ENCODE measurements at places on chromosomes 13 and 19.

- no peaks in the 10 kb centered on the region for H3K4me1 ChIP-seq
- H3K36me3 ChIP-seq, result no peaks in the 10 kb centered on the region
- no peaks in the 10 kb centered on the region for H3K27me3 ChIP-seq
- H3K27ac ChIP-seq, result no peak overlapping the region
Observed at GRCh38 chr19:32773126-32773525, 53.6 kb downstream of the TDRD12 start.

DNA sequence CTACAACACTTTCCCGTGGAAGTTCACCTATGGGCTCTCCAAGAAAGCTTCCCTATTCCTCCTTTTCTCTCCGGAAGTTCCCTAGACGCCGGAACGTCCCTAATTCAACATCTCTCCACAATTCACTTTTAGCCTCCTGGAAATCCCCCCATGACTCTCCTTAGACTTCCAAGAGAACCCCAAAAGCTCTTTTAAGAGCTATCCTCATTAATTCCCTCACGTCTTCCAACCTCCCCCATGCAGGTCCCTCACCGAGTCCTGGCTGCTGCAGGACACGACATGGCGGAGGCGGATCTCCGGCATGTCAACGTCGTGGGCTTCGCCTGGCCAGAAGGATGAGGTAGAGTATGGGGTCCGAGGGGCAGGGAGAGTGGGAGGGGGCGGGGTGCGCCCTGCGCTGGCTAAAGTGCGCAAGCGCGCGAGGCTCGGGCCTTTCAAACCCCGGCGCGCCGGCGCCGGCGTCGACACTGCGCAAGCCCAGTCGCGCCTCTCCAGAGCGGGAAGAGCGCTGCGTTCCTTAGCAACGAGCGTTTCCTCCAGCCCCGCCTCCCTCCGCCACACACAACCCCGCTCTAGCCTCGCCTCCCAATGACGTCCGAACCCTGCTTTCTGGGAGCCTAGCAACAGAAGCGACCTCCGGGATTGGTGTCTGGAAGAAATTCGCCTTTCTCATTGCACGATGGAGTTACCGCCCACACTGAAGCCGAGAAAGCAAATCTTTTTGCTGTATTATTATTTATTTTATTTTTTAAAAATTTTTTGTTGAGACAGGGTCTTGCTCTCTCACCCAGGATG lies at the start of the genes PINLYP and XRCC1:
PINLYP (plus strand) TSS at position 646 of the 795 bp plus-strand sequence. CDS start 1,391 bp downstream, outside the sequence.
XRCC1 (minus strand) TSS at position 372 of the 795 bp plus-strand sequence; CDS start at position 303, 69 bp downstream.
- peaks cover 29% of the 10 kb centered on the region for H3K4me1 ChIP-seq
- DNase-seq, result peak; percentile 98
- peak within 1 kb of the TSS; percentile 87 for H3K27ac ChIP-seq
- peak within 1 kb of the TSS; percentile 98 for H3K4me3 ChIP-seq

DNA sequence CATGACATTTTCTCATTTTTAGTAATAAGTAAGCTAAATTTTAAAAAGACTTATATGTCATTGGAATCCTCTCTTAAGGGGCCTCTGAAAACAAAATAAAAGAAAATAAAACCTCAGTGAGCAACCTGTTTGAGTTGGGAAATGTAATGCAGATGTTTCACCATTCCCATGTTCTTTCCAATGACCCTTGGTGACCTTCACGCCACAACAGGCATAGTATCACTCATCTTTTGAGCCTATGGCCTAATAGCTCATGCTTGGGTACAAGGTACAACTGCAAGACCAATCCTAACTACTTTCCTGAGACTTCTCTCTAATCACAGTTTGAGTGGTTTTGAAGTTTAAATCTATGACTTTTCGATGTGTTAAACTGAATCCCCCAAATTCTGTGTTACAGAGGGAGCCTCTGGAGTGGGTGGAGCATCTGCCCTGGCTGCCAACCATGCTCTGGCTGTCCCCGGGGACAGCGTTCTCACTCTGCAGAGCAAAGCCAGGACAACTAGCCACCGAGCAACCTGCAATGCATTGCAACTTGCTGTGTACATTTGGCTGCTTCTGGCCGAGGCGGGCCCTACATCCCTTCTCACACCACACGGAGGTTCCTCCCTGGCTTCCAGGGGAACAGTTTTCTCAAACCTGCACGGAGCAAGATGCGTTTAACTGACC lies 307.9 kb upstream of the MAB21L1 start:
- DNase-seq, result no peak
- H3K4me3 ChIP-seq, result no peak overlapping the region
- no peak overlapping the region for H3K27ac ChIP-seq
- H3K36me3 ChIP-seq, result no peaks in the 10 kb centered on the region
- H3K4me1 ChIP-seq, result no peaks in the 10 kb centered on the region

- H3K36me3 ChIP-seq, result peaks cover 22% of the 10 kb centered on the region
- peaks cover 75% of the 10 kb centered on the region for H3K27me3 ChIP-seq
- H3K4me3 ChIP-seq, result no peak overlapping the region
- no peak overlapping the region for H3K27ac ChIP-seq
- no peak for DNase-seq
Observed at GRCh38 chr13:52850072-52850395, 1.6 kb upstream of the PCDH8 start.

- DNase-seq, result no peak
- H3K4me3 ChIP-seq, result peak overlapping the region; percentile 41
Observed at GRCh38 chr13:50365408-50366391, 350.5 kb downstream of the KCNRG start.

- H3K27me3 ChIP-seq, result no peaks in the 10 kb centered on the region
- no peak overlapping the region for H3K4me3 ChIP-seq
- H3K36me3 ChIP-seq, result no peaks in the 10 kb centered on the region
- H3K27ac ChIP-seq, result no peak overlapping the region
- no peak for DNase-seq
Observed at GRCh38 chr19:53813996-53814395, 10.1 kb downstream of the NLRP12 start.

- no peak overlapping the region for H3K27ac ChIP-seq
- peak overlapping the region; percentile 72 for H3K4me3 ChIP-seq
- H3K27me3 ChIP-seq, result peaks cover 39% of the 10 kb centered on the region
- DNase-seq, result no peak
- peaks cover 25% of the 10 kb centered on the region for H3K4me1 ChIP-seq
Observed at GRCh38 chr13:46893221-46893740, 3.6 kb downstream of the HTR2A start.

- peak overlapping the region; percentile 45 for H3K4me3 ChIP-seq
- H3K27me3 ChIP-seq, result peaks cover 11% of the 10 kb centered on the region
- H3K36me3 ChIP-seq, result peaks cover 4% of the 10 kb centered on the region
- peaks cover 22% of the 10 kb centered on the region for H3K4me1 ChIP-seq
- DNase-seq, result peak; percentile 30
Observed at GRCh38 chr19:11481534-11482383, 913 bp upstream of the ELAVL3 start.

DNA sequence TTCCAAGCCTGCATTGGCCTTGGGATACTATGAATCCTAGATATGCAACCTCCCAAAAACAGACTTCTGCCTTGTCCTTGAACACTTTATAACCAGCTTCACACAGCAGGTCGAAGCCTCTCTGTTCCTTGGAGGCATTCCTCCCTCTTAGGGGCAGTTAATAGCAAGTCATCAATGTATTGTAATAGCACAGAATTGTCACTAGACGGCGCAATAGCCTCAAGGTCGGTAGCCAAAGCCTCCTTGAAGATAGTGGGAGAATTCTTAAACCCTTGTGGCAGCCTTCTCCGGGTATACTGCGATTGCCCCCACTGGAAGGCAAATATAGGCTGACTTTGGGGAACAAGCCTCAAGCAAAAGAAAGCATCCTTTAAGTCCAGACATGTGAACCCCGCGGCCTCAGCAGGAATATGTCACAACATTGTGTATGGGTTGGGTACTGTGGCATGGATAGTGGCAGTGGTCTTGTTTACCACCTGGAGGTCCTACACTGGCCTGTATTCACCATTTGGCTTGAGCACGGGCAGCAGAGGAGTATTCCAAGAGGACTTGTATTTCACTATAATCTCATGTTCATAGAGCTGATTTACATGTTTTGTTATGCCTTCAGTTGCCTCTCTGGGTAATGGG lies 61.1 kb downstream of the ZNF431 start:
- H3K36me3 ChIP-seq, result no peaks in the 10 kb centered on the region
- no peaks in the 10 kb centered on the region for H3K4me1 ChIP-seq
- no peak overlapping the region for H3K4me3 ChIP-seq
- H3K27ac ChIP-seq, result no peak overlapping the region
- peak; percentile 18 for DNase-seq

DNA sequence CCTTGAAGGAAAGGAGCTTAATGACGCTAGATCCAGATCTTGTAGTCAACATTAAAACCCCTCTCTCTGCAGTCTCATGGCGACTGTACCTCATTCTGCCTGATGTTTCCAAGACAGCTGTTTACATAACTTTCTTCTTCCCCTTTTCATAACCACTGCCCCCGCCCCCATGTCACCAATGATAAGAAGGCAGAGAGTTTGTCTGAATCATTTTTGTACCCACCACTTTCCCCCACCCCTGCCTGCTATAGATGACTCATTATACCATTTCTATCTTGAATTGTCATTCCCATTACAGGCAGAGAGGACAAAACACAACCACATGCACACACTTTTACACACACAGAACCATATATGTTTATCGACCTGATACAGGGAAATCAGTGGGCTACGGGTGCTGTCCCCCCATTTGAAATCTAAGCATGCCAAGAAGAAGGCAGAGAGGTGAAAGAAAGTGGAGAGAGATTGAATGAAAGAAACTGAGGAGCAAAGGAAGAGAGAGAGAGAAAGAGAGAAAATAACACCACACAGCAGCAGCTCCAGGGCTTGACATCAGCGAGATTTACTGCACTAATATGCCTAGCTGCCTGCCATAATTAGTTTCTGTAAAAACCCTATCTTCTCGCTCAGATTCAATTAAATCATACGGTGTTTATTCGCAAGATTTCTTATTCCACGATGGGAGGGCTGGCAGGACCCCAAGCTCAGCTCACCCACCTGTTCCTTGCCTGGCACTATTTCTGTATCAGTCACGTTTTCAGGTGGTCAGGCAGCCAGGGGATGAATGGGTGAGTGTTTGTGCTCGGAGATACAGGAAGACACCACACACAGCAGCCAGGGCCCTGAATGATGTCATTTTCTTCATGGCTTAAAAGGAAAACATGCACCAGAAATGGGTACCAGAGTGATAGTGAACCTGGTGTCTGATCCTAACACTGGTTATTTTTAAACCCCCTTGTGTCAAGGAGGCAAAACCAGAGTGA lies 114.3 kb upstream of the SERP2 start:
- peak overlapping the region; percentile 86 for H3K4me3 ChIP-seq
- DNase-seq, result peak; percentile 22
- peaks cover 6% of the 10 kb centered on the region for H3K4me1 ChIP-seq
- peaks cover 2% of the 10 kb centered on the region for H3K27me3 ChIP-seq

DNA sequence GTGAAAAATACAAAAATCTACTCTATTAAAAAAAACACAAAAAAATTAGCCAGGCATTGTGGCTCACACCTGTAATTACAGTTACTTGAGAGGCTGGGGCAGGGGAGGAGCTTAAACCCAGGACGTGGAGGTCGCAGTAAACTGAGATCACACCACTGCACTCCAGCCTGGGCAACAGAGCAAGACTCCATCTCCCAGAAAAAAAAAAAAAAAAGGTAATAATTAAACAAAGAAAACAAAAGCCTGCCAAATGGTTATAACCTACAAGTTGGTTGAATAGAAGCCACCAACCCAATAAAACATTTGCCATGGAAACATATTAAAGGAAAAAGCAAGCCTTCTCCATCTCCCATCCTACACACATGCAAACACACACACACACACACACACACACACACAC lies 255.2 kb downstream of the ITGBL1 start:
- no peak for DNase-seq
- H3K4me3 ChIP-seq, result no peak overlapping the region
- H3K4me1 ChIP-seq, result peaks cover 12% of the 10 kb centered on the region
- no peak overlapping the region for H3K27ac ChIP-seq
- H3K36me3 ChIP-seq, result no peaks in the 10 kb centered on the region

GRCh38 chr13:50366488-50367174 lies 351.4 kb downstream of the KCNRG start:
- DNase-seq, result no peak
- no peaks in the 10 kb centered on the region for H3K36me3 ChIP-seq
- no peaks in the 10 kb centered on the region for H3K4me1 ChIP-seq

GRCh38 chr13:26914624-26915023 lies 154.0 kb upstream of the GPR12 start:
- DNase-seq, result no peak
- H3K36me3 ChIP-seq, result no peaks in the 10 kb centered on the region
- H3K27me3 ChIP-seq, result peaks cover 5% of the 10 kb centered on the region
- H3K4me1 ChIP-seq, result peaks cover 5% of the 10 kb centered on the region
- no peak overlapping the region for H3K4me3 ChIP-seq

- H3K27me3 ChIP-seq, result peaks cover 3% of the 10 kb centered on the region
- no peak for DNase-seq
- no peaks in the 10 kb centered on the region for H3K4me1 ChIP-seq
- no peak overlapping the region for H3K4me3 ChIP-seq
- H3K36me3 ChIP-seq, result no peaks in the 10 kb centered on the region
Observed at GRCh38 chr13:110108348-110109139, 198.4 kb downstream of the COL4A1 start.

DNA sequence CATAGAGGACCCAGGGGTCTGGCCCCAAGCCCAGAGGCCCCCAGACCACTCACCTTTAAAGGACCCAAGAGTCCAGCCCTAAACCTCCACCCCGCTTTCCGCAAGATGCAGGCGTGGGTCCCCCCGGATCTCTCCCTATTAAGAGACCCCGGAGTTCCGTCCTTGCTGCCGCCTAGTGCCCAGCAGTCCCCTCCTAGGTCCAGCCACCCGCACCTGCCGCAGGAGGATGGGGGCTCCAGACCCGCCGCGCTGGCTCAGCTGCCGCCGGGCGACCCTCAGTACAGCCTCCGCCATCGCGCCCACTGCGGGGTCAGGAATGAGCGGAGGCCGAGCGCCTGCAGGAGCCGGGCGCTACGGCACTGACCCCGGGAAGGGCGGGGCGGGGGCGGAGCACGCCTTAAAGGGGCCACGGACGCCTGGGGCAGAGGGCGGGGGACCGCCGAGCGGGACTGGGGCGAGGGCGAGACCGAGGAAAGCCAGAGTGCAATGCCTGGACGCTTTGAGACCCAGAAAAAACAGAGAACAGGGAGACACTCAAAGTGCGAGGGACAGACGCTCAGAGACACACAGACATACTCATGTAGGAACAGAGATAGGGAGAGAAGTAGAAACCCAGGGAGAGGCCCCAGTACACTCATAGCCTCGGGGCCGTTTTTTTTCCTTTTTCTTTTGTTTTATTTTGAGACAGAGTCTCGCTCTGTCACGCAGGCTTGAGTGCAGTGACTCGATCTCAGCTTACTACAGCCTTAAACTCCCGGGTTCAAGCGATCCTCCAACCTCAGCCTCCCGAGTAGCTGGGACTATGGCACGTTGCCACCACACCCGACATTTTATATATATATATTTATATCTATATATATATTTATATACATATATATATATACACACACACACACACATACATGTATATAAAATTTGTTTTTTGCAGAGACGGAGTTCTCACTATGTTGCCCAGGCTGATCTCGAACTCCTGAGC lies at the start of gene ETHE1:
ETHE1 (minus strand) TSS at position 318 of the 976 bp plus-strand sequence; CDS start at position 294, 24 bp downstream.
- H3K27me3 ChIP-seq, result no peaks in the 10 kb centered on the region
- H3K4me1 ChIP-seq, result peaks cover 38% of the 10 kb centered on the region
- peak; percentile 59 for DNase-seq
- H3K4me3 ChIP-seq, result peak within 1 kb of the TSS; percentile 79

GRCh38 chr19:41424335-41425173 lies 2.6 kb downstream of the B3GNT8 start:
- peak overlapping the region; percentile 75 for H3K27ac ChIP-seq
- no peak overlapping the region for H3K4me3 ChIP-seq
- H3K36me3 ChIP-seq, result no peaks in the 10 kb centered on the region
- no peaks in the 10 kb centered on the region for H3K27me3 ChIP-seq

- no peak overlapping the region for H3K4me3 ChIP-seq
- H3K4me1 ChIP-seq, result no peaks in the 10 kb centered on the region
Observed at GRCh38 chr13:30714629-30715371, 20.5 kb upstream of the ALOX5AP start.

- H3K27ac ChIP-seq, result no peak overlapping the region
- no peaks in the 10 kb centered on the region for H3K36me3 ChIP-seq
- H3K4me1 ChIP-seq, result no peaks in the 10 kb centered on the region
- no peak overlapping the region for H3K4me3 ChIP-seq
- no peak for DNase-seq
Observed at GRCh38 chr13:29379865-29380264, 215.6 kb downstream of the SLC7A1 start.

Measured in naive thymus-derived CD8-positive, alpha-beta T cell (primary cell).